ENCODE measurements at places on chromosomes 5 and 9. TPM values are rescaled to one million over a fixed set of nuclear protein-coding genes. Genes with fewer than 3 reads are reported as not detected.

GRCh38 chr5:7073666-7074065 is 322.3 kb upstream of the ADCY2 start:
- DNase-seq = no peak

The GPBP1 gene
- total RNA-seq = 76.5 TPM

GRCh38 chr5:134174841-134175839 is 1.6 kb downstream of the SKP1 start:
- DNase-seq = peak; percentile 56

DNA sequence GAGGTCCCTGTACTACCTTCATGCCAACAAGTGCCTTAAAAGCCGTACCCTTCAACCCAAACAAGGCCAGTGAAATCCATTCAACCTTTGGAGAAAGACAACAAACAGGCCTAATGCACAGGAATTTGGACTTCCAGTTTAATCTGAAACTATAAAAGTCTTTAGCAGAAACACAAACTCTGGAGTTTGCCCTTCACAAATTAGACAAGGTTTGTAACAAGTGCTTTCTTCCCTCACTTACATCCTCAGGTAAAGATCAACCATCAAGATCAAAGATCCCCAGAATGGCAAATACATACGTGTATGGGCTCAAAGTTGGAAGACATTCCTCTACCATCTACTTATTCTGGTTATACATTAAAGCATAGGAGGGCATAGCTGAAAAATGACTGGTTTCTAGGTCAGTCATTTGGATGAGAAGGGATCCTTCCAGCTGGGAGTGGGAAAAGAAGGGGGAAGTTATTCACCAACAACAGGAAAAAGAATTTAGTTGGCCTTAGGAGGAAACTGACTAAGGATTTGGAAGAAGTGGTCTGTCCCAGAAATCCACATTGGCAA is 2.0 kb downstream of the DAB2 start:
- DNase-seq = peak; percentile 7

The PCDHAC2 gene
- 0.17 TPM for total RNA-seq

The ZDHHC11 gene
- 0.22 TPM for total RNA-seq

The PRUNE2 gene
- total RNA-seq = 7.2 TPM

DNA sequence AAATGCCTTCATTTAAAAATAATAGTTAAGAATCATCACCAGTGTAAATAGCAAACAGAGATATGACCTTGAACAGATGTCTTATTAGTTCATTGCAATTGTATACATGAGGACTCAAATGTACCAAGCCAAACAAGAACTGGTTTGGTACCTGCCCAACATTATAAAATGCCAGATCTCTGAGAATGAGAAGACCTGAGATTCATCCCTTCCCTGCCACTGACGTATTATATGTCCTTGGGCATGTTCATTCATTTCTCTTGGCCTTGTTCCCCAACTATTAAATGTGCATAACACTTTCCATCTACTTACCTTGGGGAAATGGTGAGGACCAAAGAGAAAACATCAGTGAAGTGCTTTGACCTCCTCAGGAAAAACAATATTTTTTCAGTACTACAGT is 33.6 kb upstream of the ERBIN start:
- DNase-seq = no peak

DNA sequence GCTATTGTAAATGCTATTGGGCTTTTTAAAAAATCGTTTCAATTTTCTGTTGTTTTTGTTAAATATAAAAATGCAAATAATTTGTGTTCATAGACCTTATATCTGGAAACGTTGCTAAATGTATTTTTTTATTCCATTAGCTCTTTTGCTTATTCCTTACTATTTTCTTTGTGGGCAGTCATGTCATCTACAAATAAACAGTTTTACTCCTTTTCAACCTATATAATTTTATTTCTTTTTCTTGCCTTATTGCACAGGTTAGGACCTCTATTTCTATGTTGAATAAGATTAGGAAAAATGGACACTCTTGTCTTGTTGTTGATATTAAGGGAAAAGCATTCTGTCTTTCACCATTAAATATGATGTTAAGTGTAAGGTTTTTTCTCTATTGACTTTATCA is 348.8 kb downstream of the CWC27 start:
- no peak for DNase-seq

- peak; percentile 4 for DNase-seq
Observed at GRCh38 chr9:77131399-77131798, 45.9 kb upstream of the VPS13A start.

The NR5A1 gene
- total RNA-seq = not detected

DNA sequence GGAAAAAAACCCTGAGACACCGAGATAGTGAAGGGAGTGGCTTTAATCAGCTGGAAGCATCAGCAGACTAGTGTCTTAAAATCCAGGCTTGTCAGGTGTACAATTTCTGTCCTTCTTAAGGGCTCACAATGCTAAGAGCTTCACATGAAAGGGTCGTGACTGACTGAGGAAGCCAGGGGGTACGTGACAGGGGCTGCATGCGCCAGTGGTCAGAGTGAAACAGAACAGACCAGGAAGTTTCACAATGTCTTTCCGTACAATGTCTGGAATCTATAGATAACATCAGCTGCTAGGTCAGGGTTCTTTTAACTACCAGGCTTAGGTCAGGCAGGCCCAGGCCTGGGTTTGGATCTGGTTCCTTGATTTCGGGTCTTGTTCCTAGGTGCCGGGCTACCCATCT is 253.0 kb downstream of the CDH10 start:
- no peak for DNase-seq

The SPTAN1 gene
- total RNA-seq = 198 TPM

The HRH2 gene
- total RNA-seq = 0.32 TPM

- DNase-seq = peak; percentile 94
Observed at GRCh38 chr5:74386571-74387334, 253.8 kb downstream of the ENC1 start.

DNA sequence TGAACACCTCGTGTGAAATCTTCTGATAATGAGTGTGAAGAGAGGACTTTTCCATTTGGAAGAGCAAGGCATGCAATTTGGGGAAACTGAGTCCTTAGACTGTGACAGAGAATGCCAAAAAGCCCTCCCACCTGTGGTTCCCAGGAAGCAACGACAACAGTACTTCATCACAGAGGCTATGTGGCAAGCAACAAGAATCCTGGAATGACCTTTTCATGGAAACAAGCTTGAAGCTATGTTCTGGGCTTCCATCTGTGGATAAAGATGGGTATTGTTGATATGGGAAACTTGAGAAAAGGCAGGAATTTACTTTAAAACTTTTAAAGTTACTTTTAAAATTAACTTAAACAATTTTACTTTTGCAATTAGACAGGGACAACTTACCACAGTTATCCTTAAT is 131.2 kb upstream of the ANKH start:
- no peak for DNase-seq

The OR13F1 gene
- total RNA-seq = not detected

DNA sequence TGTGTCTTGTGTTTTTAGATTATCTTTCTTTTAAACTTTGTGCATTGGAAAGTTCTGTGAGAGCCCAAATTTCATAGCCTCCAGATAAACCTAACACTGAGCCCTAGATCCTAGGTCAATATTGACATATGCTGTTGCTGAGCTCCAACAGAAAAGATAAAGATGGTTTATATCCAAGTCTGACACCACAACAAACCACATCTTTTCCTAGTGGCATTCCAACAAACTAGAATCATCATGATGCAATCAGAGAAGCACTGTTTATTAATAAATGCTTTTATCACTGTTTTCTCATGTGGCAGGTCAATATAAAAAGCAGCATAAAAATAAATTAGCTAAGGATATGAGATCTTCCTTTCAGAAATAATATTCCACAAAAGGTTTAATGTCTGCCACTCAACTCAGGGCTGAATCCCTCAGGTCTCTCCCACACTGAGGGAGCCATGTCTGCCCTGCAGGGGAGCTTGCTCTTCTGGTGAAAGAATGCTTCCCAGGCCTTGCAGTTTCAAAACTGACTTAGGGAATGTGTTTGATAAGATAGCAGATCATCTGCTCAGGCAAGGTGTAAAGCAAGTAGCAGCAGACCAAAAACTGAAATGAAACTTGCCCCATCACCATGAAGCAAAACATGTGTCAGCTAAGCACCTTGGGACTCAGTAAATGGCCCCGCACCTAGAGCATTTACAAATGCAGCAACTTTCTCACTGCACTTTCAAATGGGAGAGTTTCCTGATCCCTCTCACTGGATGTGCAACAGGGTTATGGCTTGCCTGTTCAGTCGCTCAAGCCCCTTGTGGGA is 493.0 kb downstream of the AGTPBP1 start:
- peak; percentile 84 for DNase-seq

GRCh38 chr9:78144008-78144381 is 91.9 kb upstream of the CEP78 start:
- DNase-seq = no peak

- no peak for DNase-seq
Observed at GRCh38 chr5:321726-322251, 275 bp downstream of the AHRR start.

DNA sequence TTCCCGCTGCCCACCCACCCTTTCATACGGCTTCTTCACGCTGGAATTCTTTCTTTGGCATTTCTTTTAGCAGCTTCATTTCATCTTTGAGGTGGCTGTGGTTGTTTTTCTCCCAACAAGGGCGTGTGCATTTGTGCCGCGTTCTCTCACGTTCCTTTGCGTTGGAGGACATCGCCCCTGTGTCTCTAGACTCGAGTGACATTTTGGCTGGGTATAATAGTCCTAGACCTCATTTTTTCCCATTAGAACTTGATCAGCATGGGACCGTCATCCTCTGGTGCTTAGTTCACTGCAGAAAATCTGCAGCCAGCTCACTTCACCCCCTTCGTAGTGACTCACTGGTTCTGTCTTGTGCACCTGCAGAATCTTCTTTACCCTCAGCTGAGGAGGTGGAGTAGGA is 29.5 kb downstream of the KCNT1 start:
- DNase-seq = no peak

DNA sequence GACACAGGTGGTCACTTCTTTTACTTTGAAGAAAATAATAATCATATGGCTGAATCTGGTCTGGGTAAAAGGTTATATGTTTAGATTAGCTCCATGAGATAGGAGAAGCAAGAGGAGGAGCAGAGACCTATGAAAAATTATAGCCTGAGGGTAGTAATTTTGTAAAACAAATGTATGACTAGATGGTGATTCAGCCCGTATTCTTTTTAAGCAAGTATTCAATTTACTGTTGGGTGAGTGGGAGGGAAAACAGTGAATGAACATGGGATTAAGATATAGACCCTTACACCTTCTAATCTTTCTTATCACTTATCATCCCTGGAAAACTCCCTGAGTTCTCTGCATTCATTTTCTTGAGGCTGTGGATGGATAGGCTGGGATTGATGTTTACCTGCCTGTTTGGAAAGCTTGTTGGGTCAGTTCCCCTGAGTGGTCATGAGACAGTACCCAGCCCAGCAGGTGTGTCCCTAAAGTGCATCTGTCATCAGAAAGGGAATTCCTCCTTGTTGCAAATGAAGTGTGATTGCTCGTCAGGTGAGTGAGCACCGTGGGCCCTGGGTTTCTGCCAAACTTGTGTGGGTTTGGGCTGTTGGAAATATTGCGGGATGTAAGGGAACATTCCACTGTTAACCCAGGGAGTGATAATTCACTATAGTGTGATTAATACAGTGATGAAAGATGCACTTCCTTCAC is 101.2 kb upstream of the GDNF start:
- DNase-seq = peak; percentile 50

Measured in M059J (cell line).